ENCODE measurements at places on chromosomes 6 and 20.

DNA sequence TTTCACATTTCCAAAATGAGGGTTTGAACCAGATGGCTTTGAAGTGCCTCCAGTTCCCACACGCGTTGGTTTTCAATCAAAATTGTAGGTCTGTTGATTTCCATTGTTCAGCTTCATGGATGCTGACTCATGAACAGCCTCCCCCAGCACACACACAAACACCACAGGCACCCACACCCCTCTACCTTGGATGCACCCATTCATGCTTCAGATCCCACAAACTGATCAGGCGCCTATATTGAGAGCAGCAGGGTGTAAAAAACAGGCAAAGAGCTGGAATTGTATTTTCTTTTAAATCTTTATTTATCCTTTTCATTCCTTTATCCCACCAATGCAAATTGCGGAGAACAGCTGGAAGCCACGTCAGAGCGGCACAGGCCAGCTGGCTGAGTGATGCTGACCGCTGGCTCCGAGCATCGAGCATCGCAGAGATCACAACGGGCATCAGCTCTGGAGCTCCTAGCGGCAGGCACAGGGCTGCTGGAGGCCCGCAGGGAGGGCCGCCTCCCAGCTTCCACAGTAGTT lies 29.3 kb upstream of the TBC1D7 start:
- no peak for DNase-seq

GRCh38 chr6:157669323-157669722 lies 153.7 kb upstream of the SNX9 start:
- DNase-seq, result no peak

DNA sequence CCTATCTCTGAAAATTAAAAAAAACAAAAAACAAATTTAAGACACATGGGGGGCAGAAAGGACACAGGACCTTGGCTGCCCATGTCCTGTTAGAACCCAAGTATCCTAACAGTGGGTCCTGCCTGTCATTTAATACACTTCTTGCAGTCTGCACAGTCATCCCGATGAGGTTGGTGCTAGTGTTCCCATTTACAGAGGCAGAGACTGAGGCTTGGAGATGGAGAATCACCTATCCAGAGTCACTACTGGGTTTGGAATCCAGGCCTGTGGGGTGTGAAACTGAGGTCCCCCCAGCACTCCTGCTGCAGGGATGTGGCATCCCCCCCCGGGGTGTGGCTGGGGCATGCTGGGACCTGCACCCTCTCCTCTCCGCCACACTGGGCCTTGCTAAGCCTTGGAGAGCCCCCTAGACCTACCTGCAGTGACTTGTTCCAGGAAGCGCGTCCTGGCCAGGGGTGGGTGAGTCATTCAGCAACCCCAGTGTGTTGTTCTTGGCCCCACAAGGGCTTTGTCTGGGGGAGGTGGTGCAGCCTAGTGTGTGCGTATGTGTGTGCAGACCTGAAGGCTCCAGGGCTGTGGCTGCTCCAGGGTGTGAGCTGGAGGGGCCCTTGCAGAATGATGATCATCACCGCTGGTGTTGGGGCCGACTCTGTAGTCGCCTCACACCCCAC lies 49.7 kb downstream of the BCAS4 start:
- DNase-seq, result no peak

- no peak for DNase-seq
Observed at GRCh38 chr6:89941763-89942497, 47.7 kb downstream of the GJA10 start.

DNA sequence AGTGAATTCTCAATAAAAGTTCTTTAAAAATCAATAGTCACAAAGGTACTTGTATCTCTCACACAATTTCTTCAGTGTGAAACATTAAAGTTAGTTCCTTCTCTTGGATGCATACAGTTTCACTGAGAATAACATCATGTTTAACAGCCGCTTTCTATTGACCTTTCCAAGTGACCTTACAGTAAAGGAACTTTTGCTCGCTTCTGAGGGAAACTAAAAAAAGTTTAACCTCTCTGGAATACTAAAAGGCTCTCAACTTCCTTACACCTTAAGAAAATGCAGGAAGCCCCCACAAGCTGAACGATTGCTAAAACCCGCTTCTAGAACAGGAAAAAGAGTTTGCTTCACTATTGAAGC lies 1.3 kb downstream of the RRAGD start:
- DNase-seq, result no peak

GRCh38 chr6:17935188-17936149 lies 52.0 kb downstream of the KIF13A start:
- DNase-seq, result no peak

GRCh38 chr6:24779416-24780016 lies 4.8 kb downstream of the GMNN start:
- no peak for DNase-seq

GRCh38 chr6:87701344-87701675 lies 723 bp downstream of the AKIRIN2 start:
- DNase-seq, result peak; percentile 25

GRCh38 chr6:97958134-97958533 lies 675.1 kb upstream of the MMS22L start:
- DNase-seq, result no peak

DNA sequence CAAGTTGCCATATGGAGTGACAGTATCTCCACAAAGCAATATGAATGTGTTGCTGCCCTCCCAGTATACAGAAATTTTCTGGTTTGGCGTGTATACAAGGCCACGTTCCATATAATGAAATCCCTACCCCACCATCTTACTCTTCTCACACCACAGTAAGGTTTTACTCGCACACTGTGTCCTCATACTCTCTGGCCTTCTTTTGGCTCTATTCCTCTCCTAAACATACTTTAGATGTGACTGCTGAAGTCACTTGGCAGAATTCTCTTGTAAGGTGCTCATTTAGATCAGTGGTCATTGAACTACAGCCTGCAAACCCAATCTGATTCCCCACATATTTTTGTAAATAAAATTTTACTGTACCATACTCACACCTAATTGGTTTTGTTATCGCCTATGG lies 123.2 kb downstream of the RFPL4B start:
- no peak for DNase-seq

DNA sequence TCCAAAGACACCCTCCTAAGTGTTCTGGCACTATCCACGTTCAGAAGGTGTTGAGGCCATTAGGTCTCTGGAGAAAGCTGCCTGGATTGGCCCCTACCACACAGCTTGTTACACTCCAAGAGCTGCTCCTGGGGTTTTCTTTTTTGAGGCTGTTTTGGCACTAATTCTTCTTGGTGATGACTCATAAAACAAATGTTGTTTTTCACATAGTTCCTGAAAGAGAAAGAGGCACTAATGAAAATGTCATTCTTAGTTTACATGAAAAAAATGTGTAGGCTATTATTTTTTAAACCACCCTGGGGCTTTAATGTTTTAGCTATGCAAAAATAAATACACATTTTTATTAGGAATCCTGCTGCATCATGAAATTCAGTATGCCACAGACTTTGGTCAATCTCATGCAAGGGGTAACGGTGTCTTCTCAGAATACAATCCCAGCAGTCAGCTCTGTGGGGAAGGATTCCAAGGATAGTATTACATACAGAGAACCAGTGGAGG lies 38.1 kb downstream of the TBPL1 start:
- no peak for DNase-seq

GRCh38 chr6:42301986-42302385 lies 84.3 kb upstream of the MRPS10 start:
- DNase-seq, result no peak

DNA sequence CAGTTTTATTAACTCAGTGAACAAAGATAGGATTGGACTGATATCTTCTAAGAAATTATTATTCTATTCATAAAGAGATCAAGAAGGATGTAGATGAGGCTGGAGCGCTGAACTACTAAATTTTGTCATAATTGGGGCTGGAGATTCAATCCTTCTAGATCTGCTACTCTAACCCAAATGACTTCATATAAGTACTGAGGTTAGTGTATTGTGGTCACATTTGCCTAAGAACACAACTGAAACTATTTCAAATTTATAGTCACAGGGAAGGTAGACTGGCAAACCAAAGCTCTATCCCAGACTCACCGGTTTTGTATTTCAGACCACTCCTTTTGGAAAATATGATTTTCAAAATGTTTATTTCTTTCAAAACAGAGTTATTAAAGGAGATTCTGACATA lies 96.7 kb downstream of the BMP5 start:
- DNase-seq, result no peak

GRCh38 chr6:100719883-100720682 lies 161.0 kb downstream of the ASCC3 start:
- no peak for DNase-seq

- no peak for DNase-seq
Observed at GRCh38 chr6:136186363-136186762, 63.7 kb downstream of the MTFR2 start.

GRCh38 chr6:106716966-106717365 lies 87.6 kb downstream of the QRSL1 start:
- DNase-seq, result no peak

DNA sequence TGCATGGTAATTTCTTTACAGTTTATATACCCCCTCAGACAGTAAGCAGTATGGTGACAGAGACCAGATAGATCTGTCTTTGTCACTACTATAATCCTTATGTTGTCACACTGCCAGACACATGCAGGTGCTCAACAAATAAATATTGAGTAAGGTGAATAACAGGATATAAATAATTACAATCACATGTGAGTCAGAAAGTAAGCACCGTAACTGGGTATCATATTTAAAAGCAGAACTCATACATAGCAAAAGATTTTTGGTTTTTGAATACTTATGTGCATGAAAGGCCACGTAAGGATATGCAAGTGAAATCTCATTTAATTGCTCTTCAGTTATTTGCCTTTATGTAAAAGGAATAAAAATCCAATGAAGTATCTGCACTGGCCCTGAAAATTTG lies 17.4 kb downstream of the CNBD2 start:
- no peak for DNase-seq

- DNase-seq, result no peak
Observed at GRCh38 chr6:131163886-131164285, 28.6 kb downstream of the AKAP7 start.

DNA sequence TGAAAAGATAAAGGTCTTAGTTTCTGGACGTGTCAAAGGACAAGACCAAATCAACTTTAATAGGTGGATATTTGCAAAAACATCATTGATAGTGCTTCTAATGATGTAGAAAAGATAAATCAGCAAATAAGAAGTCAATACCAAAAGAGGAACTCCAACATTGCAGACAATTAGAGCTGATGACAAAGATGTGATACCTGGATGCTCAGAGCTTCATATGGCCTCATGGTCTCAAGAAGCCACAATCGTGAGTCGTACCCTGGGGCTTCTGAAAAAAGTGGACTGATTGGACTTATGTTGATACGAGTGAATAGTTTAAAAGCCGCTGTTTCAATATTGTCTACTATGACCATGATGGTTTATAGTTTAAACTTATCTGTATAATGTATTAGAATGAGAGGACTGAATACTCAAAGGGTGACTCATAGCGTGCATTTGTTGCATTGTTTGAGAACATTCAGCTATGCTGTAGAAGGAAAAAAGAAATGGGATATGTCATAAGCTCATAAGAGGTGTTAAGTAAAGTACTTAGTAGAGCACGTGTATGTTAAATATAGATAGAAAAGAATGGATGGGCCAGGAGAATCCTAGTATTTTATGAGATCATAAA lies 54.6 kb upstream of the RIPOR2 start:
- DNase-seq, result no peak

DNA sequence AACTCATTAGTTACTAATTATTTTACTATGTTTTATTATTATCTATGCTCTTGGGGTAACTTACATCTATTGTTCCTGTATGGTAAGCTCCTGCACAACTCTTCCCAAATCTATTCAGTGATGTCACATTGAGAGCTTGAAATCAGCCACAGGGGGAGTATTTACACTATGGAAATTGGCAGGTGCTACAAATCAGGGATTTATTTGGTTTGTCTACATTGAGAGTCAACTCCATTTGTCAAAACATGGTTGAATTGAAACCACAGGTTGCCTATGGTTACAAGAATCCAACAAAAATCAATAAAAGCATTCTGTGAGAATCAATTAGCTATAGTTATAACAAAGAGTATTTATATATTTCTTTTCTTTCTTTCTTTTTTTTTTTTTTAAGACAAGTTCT lies 3.9 kb upstream of the FITM2 start:
- DNase-seq, result no peak

- DNase-seq, result no peak
Observed at GRCh38 chr6:78831492-78831891, 35.9 kb upstream of the IRAK1BP1 start.

DNA sequence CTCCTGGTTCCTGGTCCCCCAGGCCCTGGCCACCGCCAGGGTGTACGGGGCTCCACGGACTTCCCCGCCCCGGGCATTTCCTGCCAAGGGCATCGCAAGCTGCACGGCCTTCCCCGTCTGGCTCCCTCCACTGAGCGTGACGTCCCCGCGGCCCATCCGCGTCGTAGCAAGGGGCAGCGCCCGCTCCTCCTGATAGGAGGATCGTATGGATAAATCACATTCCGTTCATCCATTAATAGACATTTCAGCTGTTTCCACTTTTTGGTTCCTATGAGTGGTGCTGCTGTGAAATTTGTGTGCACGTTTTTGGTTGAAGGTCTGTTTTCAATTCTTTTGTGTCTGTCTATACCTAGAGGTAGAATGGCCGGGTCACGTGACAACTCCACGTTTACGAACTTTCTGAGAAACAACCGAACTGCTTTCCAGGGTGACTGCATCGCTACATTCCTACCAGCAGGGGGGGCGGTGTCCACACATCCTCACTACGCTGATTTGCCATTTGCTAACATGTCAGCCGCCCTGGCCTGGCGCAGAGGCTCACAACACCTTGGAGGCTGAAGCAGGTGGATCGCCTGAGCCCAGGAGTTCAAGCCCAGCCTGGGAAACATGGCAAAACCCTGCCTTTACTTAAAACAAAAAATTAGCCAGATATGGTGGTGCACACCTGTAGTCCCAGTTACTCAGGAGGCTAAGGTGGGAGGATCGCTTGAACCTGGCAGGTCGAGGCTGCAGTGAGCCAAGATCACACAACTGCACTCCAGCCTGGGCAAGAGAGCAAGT lies 37.7 kb downstream of the KCNQ2 start:
- DNase-seq, result no peak

- no peak for DNase-seq
Observed at GRCh38 chr6:142850679-142851423, 94.1 kb downstream of the HIVEP2 start.

GRCh38 chr6:44333273-44333919 lies 9.1 kb upstream of the SPATS1 start:
- no peak for DNase-seq

- no peak for DNase-seq
Observed at GRCh38 chr20:62764156-62764935, 31.9 kb upstream of the MRGBP start.

- DNase-seq, result no peak
Observed at GRCh38 chr20:46852313-46852712, 42.3 kb upstream of the EYA2 start.

DNA sequence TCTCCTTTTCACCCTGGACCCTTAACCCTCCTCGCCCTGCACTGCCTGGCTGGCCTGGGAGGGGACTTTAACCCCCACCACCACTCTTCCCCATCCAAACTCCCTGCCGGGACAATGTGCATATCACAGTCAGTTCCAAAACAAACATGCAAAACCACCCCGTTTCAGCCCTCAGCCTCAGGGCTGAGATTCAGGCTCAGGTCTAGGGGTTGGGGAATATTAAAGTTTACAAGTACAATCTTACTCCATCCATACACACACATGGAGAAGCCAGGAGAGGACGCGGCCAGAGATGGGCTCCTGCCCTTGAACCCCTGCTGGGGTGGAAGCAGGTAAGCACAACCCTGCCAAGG lies 534 bp downstream of the KIAA1755 start:
- no peak for DNase-seq

Data from uterus (tissue), 4 donors.